ENCODE measurements at places on chromosomes 11 and 22.

GRCh38 chr11:84384731-84385130 lies 1098.6 kb upstream of the CCDC90B start:
- DNase-seq, result no peak

GRCh38 chr11:27453701-27454100 lies 18.9 kb downstream of the LGR4 start:
- DNase-seq, result no peak

- DNase-seq, result no peak
Observed at GRCh38 chr11:122319691-122320620, 203.9 kb upstream of the BLID start.

- DNase-seq, result no peak
Observed at GRCh38 chr11:94000659-94001058, 20.5 kb upstream of the HEPHL1 start.

GRCh38 chr11:25981998-25982397 lies 349.9 kb upstream of the ANO3 start:
- DNase-seq, result no peak

GRCh38 chr11:57978686-57979531 lies 44.8 kb upstream of the OR9Q1 start:
- no peak for DNase-seq

GRCh38 chr11:1118755-1119603 lies 38.8 kb upstream of the MUC5AC start:
- no peak for DNase-seq
